ENCODE measurements at places on chromosomes 6 and 20.

GRCh38 chr6:165096209-165096608 lies 213.2 kb downstream of the C6orf118 start:
- DNase-seq = no peak

DNA sequence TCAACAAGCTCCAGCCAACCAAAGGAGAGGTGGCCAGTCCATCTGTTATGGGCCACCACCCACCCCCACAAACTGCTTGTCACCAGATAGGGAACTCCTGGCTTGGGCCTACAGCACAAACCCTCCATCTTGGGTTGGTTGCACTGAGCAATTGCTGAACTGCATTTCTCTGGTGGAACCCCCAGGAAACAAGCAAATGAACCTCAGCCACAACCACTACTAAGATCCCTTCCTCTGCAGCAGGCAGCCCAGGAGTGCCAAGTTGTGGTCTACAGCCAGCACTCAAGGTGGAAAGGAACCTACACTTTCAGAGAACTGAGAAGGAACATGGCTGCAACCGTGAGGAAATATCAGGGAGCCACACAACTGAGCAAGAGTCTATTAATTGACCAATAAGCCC lies 171.6 kb downstream of the TMEM200A start:
- DNase-seq = no peak

DNA sequence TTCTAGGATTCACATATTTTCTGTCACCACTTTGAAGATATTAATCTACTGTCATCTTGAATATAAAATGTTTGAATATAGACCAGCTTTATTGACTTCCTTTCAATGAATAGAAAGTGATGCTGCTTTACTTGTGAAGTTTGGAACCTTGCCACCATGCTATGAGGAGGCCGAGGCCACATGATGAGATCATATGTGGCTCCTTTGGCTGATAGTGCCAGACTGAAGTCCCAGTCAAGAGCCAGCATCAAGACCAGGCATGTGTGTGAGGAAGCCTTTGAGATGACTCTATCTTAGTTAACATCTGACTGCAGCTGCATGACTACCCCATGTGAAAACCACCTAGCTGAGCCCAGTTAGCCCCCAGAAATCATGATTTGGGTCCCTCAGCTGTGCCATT lies 169.5 kb downstream of the OTOR start:
- DNase-seq = no peak

GRCh38 chr6:18141805-18142590 lies 12.9 kb downstream of the TPMT start:
- DNase-seq = no peak

DNA sequence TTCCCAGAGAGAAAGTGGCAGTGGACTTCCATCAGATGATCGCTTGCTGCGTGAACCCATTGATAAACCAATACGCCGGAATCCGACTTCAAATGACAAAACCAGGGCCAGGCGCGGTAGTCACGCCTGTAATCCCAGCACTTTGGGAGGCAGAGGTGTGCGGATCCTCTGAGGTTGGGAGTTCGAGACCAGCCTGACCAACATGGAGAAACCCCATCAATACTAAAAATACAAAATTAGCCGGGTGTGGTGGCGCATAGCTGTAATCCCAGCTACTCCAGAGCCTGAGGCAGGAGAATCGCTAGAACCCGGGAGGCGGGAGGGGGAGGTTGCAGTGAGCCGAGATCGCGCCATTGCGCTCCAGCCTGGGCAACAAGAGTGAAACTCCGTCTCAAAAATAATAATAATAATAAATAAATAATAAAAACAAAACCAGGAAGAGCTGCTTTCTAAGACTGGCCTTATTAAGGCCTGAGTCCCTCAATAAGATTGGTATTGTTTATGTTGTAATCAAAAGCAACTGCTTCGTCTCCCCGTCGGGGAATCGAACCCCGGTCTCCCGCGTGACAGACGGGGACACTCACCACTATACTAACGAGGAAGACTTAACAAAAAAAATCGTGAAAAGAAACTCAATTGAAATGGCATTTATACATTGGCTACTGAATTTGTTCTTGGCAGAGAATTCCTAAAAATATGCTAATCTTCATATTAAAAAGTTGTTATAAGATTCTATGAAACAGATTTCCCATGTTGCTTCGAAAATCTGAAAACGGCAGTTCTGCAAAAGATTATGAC lies 110.2 kb upstream of the ZNF184 start:
- DNase-seq = peak; percentile 31

DNA sequence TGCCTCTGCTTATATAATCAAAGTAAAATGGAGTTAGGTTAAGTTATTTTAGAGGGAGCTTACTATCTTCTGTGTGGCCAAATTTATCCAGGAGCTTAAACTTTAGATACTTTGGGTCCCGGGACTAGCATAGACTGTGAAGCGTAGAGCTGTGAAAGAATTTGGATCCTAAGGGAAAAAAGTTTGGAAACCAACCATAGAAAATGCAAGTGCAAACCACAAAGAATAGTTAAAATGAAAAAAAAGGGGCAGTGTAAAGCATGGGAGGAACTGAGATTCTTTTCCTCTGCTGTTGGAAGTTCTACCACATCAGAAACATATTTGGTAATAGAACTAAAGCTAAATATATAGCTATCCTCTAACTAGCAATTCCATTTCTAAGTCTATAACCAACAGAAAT lies 232.2 kb upstream of the FLRT3 start:
- no peak for DNase-seq

GRCh38 chr20:20946122-20946759 lies 159.9 kb downstream of the LINC00237 start:
- no peak for DNase-seq

DNA sequence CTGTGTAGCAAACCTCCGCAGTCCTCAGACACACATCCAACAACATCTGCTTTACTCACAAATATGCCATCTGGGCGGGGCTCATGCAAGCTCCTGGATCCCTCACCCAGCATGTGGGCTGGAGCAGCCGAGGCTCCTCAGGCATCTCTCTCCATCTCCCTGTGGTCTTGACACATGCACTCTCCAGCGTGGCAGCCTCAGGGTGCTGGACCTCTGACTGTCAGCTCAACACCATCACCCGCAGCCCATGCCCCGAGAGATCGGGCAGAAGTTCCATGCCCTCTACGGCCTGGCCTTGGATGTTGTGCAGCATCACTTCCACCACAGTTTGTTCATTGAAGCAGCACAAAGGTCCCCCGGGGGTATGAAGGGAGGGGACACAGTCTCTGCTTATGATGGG lies 32.6 kb upstream of the CD93 start:
- no peak for DNase-seq

- peak; percentile 23 for DNase-seq
These were observed 542.3 kb downstream of the QKI start for GRCh38 chr6:163956571-163957407.

- DNase-seq = no peak
These were observed 87.1 kb downstream of the PREX1 start for GRCh38 chr20:48740712-48741111.

DNA sequence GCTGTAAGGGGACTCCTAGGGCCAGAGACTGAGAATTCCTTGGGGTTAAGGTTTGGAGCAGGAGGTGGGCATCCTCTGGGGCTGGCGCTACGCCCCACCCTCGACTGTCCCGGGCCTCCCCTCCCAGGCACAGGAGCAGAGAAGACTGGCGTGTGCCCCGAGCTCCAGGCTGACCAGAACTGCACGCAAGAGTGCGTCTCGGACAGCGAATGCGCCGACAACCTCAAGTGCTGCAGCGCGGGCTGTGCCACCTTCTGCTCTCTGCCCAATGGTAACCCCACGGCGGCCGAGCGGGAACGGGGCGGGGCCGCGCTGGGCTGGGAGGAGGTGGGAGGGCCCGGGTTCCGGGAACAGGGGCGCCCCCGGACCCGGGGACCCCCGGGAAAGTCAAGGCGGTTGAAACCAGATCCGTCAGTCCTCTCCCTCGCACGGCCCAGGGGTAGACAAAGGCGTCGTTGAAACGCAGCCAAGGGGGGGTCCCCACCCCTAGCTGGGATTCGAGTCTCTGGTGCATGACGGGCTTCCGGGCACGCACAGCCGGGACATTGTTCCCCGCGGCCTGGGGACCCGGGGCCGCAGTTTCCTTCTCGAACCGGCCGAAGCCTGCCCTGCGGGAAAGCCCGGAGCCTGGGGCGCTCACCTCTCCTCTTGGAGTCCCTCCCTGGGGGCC lies 844 bp downstream of the WFDC2 start:
- no peak for DNase-seq

DNA sequence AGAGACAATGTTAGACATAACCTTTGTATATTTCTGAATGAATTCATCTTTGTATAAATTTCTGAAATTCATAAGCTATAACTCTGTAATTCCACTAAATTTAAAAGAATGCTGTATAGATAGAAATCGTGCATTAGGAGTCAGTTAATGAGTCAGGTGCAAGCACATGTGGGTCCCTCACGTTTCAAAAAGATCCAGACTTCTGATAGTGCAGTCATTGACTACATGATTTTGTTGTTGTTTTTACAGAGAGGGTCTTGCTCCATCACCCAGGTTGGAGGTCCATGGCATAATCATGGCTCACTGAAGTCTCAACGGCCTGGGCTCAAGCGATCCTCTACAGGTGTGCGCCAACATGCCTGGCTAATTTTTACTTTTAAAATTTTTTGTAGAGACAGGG lies 14.6 kb downstream of the ESF1 start:
- DNase-seq = no peak

GRCh38 chr6:7147051-7147671 lies 39.4 kb downstream of the RREB1 start:
- DNase-seq = no peak

DNA sequence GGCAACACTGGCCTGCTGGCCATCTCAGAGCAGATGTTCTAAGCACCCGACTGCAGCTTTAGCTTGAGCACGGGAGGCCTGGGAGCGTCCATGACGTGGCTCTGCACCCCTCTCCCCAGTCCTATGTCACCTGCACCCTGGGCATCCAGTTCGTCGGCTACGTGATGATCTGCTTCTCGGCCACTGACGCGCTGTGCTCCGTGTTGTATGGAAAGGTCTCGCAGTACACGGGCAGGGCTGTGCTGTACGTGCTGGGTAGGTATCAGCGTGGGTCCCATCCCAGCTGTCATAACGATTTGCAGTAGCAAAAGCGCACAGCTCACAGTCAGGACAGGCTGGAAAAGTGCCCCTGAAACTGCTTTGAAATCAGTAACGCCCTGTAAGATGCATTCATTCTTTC lies 14.7 kb downstream of the UNC93A start:
- DNase-seq = no peak

GRCh38 chr6:112281821-112282615 lies 27.7 kb upstream of the LAMA4 start:
- no peak for DNase-seq

GRCh38 chr6:128487746-128488145 lies 32.7 kb downstream of the PTPRK start:
- no peak for DNase-seq

DNA sequence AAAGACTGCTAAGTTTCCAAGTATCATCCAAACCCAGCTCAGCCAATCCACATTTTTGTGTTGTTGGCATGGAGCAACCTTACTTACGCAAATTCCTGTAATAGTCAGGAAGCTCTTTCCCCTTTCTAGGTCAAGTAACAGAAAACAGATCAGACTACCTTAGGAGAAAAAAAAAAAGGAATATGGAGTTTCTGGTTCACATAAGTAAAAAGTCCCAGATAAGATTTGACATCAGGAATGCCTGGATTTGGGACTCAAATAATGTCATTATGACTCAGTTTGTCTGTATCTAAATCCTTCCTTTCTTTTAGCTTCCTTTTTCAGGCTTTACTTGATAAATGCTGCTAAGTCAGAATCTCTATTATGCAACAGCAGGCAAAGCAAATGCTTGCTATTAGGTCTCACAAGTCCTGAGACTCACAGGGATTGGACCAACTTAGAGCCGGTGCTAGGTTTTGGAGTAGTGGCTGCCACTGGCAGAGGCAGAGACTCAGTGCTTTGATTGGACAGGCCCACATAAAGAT lies 44.5 kb downstream of the NCOA7 start:
- no peak for DNase-seq

DNA sequence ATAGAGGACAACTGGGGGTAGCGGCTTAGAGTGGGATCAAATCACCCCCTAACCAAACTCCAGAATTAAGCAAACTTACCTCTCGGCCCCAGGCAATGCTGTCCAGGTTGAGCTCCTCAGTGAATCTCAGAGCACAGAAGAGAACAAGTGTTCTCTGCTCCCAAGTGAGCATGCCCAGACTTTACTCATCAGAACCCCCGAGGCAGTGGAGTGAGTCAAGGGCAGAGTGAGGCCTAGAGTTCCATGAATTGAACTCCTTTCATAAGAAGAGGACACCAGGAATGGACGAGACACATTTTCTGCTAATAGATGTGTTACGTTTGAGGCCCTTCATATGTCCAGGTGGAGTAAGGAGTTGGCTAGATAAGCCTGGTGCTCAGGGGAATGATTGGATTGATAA lies 134.0 kb upstream of the DTNBP1 start:
- no peak for DNase-seq

DNA sequence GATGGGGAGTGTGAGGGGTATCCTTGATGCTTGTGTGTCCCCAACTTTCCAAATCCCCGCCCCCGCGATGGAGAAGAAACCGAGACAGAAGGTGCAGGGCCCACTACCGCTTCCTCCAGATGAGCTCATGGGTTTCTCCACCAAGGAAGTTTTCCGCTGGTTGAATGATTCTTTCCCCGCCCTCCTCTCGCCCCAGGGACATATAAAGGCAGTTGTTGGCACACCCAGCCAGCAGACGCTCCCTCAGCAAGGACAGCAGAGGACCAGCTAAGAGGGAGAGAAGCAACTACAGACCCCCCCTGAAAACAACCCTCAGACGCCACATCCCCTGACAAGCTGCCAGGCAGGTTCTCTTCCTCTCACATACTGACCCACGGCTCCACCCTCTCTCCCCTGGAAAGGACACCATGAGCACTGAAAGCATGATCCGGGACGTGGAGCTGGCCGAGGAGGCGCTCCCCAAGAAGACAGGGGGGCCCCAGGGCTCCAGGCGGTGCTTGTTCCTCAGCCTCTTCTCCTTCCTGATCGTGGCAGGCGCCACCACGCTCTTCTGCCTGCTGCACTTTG lies at the start of gene TNF:
Gene TNF (plus strand): TSS at position 231 of the 567 bp plus-strand sequence. CDS start 177 bp downstream, at position 408.
- peak; percentile 90 for DNase-seq

DNA sequence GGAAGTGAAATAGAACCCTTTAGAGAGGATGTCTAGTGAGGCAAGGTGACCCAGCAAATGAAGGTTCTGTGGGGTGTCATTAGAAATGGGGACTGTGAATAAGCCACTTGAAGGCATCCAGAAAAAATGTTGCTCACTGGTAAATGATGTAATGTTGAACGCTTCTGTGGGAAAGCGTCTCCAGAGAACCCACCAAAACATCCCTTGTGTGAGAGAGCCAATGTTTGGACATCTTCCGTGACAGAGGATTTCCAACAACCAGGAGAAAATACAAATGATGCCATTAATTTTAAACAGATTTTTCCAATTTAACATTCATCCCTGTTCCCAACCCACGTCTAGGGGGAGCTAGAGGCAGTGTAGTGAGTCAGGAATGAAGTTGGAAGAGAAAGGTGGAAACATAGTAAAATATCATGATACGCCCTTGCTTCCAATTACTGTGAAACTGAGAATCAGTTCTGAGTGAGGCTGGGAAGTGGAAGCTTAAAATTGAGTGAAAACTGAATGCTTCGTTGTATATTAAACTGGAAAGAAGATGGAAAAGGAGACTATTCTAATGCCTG lies 584.2 kb downstream of the CD109 start:
- DNase-seq = no peak

- no peak for DNase-seq
These were observed 85.4 kb downstream of the HFE start for GRCh38 chr6:26172608-26172968.

- no peak for DNase-seq
These were observed 74.9 kb upstream of the TOX2 start for GRCh38 chr20:43839793-43840199.

- DNase-seq = no peak
These were observed 25.8 kb upstream of the TNFRSF21 start for GRCh38 chr6:47335466-47335865.

- no peak for DNase-seq
These were observed 8.2 kb downstream of the PRPH2 start for GRCh38 chr6:42714098-42714761.
